ENCODE measurements at places on chromosomes 16 and 17. TPM values are rescaled to one million over a fixed set of nuclear protein-coding genes. Genes with fewer than 3 reads are reported as not detected.

The NAA38 gene
- total RNA-seq: 71.8 TPM

The KRTAP4-3 gene
- total RNA-seq: not detected

The SOX9 gene
- total RNA-seq: 66.6 TPM

The NECAB2 gene
- total RNA-seq: 0.10 TPM

GRCh38 chr17:51355441-51356410, 95.4 kb downstream of the UTP18 start:
- DNase-seq: no peak

- no peak for DNase-seq
Measured at GRCh38 chr17:811051-811784, 29.1 kb downstream of the MRM3 start.

DNA sequence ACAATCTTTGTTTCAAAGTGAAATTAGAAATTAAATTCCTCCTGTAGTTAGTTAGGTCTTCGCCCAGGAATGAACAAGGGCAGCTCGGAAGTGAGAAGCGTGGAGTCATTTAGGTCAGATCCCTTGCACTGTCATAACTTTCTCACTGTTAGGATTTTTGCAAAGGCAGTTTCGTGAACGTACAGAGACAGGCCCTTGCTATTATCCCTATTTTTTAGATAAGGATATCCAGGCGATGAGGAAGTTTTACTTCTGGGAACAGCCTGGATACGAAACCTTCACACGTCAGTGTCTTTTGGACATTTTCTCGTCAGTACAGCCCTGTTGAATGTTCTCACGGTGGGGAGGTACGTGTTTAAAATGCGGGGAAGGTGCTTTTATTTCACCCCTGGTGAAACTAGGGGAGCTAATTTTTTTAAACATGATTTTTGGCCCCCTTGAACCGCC, 318 bp upstream of the RBL2 start:
- DNase-seq: no peak

GRCh38 chr16:68436581-68436980, 11.7 kb downstream of the SMPD3 start:
- peak; percentile 52 for DNase-seq

All from HT-29 (cell line).